ENCODE measurements at places on chromosomes 5 and 9.

DNA sequence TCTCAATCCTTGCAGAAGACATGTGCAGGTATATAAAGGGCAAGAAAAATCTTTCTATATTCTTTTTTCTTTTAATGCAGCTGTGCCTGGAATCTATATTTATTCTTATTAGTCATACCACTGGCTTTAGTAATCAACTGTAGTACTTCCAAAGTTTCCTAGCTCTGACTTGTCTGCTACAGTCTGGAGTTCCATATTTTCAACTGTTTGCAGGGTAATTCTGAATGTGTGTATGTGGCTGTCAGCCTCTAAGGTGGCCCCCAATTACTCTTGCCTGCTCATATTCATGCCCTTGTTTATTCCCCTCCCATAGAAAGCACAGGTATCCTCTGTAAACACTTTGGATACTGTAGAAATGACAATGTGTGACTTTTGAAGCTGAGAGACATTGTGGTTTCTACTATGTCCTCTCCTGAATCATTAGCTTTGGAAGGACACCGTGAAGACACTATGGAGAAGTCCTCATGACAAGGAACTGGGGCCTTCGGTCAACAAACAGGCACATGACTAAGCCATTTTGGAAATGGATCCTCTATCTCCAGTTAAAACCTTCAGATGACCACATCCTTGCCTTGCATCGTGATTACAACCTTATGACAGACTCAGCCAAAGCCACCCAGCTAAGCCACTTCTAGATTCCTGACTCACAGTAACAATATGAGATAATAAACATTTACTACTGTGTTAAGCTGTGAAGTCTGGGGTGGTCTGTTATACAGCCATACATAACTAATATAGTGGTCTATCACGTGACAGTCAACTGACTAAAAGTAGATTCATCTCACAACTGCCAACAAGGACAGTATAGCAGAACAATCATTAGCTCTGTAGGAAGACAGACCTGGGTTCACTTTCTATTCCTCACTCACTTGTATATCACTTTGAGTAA, 49.5 kb upstream of the SUSD1 start:
- DNase-seq = peak; percentile 35

GRCh38 chr9:133104718-133105460, 16.2 kb downstream of the RALGDS start:
- DNase-seq = no peak

DNA sequence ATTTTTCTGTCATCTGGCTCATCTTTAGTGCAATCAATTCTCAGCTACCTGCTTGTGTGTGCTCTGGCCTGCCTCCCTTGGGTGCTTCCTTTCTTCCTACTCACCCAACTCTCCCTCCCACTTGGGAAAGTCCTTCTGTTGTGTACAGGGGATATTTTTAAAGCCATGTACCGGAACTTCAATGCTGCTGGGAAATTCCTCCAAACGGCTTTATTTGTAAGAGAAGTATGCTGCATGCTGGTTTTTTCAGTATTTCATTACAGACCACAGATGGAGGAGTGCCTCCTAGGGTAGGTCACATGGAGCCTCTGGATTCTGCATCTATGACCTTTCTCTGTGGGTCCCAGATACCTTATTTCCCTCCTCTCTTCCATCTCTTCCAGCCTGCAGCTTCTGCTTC, 5.4 kb upstream of the HMHB1 start:
- DNase-seq = no peak

DNA sequence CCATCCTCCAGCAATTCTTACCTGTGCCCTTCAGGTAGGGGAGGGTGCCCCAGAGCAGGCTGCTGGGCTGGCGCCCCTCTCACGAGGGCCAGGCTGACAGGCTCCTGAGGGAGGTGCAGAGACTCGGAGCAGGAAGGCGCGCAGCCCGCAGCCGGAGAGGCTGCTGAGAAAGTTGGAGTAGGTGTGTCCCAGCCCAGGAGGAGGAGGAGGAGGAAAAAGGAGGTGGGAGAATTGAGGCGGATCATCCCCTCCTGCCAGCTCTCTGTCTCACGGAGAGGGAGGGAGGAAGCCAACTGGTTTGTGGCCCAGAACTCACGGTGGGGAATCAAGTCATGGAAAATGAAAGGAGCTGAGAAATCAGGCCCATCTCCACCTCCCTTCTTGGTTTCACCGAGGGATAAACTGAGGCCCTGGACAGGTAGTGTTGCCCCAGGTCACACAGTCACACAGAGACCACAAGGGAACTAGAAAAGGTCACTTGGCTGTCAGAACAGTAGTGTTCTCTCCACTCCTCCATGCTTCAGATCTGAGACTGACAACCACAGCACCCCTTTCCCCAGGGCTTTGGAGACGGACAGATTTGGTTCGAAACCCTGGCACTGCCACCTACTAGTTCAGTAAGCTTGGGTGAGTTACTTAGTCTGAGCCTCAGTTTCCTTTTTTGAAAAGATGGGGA, at the start of gene FAT2:
FAT2 (minus strand) TSS at position 188 of the 676 bp plus-strand sequence. CDS start 22,400 bp downstream, outside the sequence.
- no peak for DNase-seq

DNA sequence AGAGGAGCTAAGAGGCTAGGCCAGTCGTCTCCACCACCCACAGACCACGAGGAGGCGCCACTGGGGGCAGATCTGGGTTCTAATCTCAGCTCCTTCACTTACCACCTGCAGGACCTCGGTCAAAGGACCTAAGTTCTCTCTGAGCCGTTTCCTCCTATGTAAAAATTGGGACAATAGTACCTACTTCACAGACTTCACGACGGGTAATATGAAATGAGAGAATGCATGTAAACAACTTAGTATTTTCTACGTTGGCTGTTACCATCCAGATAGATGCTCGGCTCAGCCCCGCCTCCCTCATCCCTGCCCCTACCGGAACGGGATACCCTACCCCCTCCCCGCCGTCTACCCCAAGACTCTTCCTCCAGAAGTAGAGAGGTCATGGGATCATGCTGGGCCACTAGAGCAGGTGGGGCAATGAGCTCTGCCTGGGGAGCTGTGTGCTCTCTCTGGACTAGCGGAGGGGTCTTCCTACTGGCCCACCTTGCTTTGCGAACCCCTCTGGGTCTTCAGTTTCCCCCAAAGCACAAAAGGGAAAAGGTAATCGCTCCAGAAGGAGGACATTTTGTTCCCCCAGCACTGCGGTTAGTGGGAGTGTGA, 541 bp downstream of the GNPDA1 start:
- peak; percentile 83 for DNase-seq

DNA sequence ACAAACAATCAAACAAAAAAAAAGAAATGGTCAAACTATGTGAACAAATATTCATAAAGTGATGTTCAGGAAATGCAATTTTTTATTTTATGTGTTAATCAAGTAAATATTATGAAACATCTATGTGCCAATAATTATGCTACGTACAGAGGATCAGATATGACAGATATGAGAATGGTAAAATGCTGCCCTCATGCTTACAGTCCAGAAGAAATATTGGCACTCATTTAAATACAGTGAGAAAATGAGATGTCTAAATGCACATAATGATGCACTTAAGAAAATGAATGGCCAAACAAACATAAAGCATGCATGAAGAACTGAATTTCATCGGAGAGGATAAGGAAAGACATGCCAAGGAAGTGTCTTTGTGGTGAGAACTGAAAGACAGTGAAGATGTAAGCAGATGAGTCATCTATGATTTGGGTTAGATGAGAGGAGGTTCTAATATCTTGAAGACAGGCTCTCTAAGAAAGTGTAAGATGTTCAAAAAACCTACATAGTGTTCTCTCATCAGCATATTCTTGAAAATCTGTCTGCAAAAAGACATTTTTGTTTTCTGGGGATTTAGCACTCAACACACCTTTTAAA, 1231.1 kb upstream of the ACO1 start:
- peak; percentile 12 for DNase-seq

DNA sequence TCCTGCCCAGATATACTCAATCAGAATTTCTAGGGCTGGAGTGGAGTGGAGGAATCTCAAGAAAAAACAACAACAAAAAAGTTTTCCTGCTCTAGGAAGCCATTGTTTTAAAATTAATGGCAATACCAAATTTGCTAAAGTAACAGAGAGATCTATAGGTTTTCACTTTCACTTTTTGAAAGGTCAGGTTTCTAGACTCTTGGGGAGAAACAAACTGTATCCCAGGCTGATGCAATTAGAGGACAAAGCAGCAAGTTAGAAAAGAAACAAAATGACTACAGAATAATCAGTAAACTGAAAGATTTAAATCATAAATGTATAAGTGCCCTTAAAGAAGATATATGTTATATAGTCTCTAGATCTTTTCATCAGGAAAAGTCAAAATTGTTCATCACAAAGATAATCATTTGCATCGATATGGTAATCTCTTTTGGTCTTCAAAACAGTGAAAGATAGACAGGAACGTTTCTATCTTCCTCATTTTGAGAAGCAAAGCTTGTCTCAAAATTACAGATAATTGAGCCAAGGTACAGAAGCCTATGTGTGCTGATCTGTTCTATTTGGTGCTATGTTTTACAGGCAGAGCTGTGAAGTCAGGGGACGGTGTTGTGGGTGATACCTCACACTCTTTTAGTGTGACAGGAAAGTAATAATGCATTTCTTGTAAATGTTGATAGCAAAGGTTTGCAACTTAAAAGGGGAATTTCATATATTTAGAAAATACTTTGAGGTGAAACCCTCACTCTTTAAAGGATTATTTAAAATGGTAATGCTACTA, 1746.6 kb upstream of the C9orf72 start:
- DNase-seq = no peak

DNA sequence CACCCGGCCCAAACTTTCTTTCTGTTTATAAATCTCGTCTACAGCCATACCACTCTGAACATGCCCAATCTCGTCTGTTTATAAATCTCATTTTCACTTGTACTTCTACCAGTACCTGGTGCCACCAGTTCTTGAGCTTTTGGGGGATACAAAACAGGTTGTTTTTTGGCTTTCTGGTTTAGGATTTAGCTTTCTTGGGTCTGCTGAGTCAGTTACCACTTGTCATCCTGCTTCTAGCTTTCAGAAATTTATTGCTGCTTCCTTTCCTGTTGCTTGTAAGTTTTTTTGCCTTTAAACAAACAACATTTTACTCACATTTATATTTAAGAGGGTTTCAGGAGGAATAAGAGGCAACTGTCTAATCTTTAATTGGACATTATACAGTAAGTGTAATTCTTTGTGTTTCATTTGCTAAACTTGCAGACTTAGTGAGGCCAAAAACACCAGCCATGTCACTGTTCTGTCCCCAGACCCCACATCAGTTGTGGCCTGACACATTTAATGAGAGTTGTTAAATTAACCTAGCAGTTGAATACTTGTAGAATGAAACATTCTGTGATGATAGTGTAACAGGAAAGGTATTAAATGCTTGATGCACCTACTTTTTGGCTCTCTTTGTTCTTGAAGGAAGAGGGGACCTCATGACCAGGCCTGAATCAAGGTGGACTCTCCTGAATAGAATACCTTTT, 11.8 kb downstream of the NDFIP1 start:
- DNase-seq = no peak

GRCh38 chr9:19149230-19149629, 21.9 kb upstream of the PLIN2 start:
- DNase-seq = no peak

GRCh38 chr9:122264360-122265148, at the start of the genes MRRF and RBM18:
MRRF (plus strand) TSS chr9:122264882; CDS start chr9:122270892, 6,010 bp downstream.
RBM18 (minus strand) TSS chr9:122264840; CDS start chr9:122261492, 3,348 bp downstream.
- DNase-seq = peak; percentile 92

- DNase-seq = no peak
Measured at GRCh38 chr5:154885439-154885838, 27.0 kb downstream of the CNOT8 start.

- DNase-seq = no peak
Measured at GRCh38 chr5:21452449-21452848, 1400.7 kb downstream of the CDH12 start.

GRCh38 chr5:61047346-61047745, 102.3 kb downstream of the NDUFAF2 start:
- DNase-seq = no peak

GRCh38 chr5:72271702-72272101, 48.3 kb downstream of the MRPS27 start:
- no peak for DNase-seq

- no peak for DNase-seq
Measured at GRCh38 chr9:90014421-90014820, 409.6 kb downstream of the GADD45G start.

DNA sequence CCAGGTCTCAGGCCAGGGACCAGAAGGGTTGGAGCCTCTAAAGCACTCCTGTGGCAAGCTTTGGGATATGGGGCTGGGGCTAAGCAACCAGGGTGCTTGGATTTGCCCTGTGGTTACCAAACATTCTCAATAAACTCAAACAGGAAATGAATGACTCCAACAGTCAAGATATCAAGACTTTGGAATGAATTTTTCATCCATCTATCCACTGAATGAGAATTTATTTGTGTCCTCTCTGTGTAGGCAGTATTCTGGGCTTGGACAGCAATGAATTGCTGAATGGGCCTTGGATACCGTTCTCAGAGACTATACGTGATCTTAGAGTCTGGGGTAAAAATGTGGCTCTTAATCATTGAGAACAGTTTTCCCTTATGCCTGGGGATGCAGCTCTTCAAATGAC, 212.5 kb downstream of the DAB2IP start:
- no peak for DNase-seq

- no peak for DNase-seq
Measured at GRCh38 chr5:38642189-38642911, 85.9 kb upstream of the LIFR start.
